ENCODE measurements at places on chromosomes 7 and 10.

- no peak for DNase-seq
Observed at GRCh38 chr7:43303740-43304241, 191.3 kb downstream of the HECW1 start.

- DNase-seq = no peak
Observed at GRCh38 chr7:50153148-50153547, 60.1 kb upstream of the ZPBP start.

DNA sequence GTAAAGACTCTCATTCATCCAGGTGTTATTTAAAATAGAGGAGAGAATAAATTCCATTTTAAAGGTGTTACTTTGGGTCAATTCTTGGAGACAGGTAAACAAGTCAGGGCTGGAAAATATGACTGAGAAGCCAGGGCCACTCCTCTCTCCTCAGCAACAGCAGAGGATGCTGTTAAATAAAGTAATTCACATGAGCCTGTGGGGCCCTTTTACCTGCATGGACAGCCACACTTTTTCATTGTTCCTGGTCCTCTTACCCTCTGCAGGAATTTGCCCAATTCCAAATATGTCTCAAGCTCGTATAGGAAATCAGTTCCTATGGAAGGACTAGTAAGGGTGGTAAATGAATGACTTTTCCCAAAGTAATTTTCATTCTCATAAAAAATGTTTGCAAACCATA, 420.1 kb upstream of the KLF6 start:
- no peak for DNase-seq

GRCh38 chr7:1055956-1056784, 11.8 kb downstream of the GPR146 start:
- DNase-seq = no peak

DNA sequence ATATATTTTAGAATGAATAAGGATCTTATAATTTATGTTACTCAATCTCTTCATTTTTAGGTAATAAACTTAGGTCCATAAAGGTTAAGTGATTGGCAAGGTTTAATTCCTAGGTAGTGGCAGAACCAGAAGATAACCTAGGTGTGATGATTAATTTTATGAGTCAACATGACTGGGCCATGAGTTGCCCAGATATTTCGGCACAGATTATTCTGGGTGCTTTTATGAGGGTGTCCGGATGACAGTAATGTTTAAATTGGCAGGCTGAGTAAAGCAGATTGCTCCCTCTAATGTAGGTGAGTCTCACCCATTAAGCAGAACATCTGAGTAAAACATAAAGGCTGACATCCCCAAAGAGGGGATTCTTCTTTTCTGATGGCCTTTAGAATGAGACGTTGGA, 1349.3 kb upstream of the CELF2 start:
- no peak for DNase-seq

DNA sequence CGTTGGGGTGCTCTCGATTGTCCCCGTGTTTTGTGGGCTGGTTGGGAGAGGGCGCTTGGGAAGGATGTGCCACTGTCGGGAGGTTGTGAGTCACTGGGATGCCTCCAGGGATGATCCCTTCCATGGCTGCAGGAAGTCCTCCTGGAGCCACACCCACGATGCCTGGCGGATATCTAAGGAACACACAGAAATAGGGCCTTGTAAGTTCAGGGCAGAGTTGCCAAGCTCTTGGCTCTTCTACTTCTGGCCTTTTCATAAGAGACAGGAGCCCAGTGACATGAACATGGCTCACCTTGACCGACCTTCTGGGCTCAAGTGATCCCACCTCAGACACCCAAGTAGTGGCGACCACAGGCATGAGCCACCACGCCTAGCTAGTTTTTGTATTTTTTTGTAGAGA, 47.6 kb downstream of the ZRANB1 start:
- DNase-seq = no peak

DNA sequence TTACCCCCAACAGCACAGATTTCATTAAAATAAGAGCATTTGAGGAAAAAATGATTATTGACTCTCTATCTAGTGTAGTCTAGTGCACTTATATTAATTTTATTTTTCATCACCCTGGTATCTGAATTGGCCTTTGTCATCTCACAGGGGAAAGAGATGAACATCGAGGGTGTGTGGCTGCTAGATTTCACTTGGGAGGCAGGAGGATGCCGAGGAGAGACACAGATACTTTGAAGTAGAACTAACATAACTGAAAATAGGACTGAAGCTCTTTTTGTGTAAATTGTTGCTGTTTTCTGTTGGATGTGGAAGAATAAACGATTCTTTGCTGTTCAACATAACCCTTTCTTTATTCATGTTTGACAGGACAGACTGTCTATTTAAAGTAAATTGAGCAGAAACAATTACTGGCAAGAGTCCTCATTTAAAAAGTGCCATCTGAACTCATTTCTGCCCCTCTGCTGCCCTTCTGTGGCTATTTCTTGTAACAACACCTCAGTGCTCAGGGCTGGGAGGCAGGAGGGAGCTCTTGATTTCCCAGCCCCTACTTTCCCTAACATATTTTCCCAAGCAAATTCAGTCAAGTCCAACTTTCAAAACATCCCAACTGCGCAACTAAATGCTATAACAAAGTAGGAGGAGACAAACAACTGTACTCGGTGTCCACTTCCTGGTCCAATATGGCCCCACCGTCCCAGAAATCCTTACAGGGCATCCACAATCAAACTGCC, 15.6 kb downstream of the LYZL1 start:
- peak; percentile 16 for DNase-seq

DNA sequence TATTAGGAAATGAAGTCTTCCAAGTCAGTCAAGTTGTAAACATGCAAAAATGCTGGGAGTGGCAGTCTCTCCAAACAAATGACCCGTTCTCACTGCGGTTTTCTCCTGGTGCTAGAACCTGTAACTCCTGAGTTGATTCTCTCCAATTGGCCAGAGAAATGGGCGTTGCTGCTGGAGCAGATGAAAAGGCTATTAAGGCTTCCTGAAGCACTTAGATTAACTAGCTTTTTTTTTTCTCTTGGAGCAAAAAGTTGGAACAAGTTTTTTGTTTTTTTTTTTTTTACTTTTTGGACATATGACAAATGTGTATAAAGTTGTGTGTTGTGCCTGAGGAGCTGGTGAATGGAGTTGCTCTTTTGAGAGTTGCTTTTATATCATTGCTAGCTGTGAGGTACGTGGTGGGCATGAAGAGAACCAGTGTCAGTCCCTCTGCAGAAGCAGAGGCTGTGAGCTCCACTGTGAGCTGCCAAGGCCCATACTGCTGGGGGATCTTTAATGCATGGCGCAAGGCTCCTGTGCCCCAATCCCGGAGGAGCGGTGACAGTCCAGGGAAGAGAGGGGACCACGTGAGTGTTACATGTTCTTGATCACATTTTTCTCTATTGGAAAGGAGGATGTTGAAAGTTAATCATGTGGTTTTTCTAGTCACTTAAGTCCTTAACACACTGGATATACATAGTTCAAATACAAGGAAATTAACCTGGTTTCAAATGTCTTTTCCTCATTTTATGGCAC, 393.6 kb upstream of the GALNT17 start:
- DNase-seq = no peak

DNA sequence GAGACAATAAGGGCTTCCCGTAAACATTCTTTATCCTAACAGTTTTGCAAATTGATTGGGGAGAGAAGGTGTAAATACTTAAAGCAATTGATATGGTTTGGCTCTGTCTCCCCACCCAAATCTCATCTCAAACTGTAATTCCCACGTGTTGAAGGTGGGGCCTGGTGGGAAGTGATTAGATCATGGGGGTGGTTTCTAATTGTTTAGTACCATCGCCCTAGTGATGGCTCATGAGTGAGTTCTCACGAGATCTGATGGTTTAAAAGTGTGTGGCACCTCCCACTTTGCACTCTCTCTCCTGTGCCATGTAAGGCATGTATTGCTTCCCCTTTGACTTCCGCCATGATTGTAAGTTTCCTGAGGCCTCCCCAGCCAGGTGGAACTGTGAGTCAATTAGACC, 22.1 kb upstream of the CAPZA2 start:
- DNase-seq = no peak

DNA sequence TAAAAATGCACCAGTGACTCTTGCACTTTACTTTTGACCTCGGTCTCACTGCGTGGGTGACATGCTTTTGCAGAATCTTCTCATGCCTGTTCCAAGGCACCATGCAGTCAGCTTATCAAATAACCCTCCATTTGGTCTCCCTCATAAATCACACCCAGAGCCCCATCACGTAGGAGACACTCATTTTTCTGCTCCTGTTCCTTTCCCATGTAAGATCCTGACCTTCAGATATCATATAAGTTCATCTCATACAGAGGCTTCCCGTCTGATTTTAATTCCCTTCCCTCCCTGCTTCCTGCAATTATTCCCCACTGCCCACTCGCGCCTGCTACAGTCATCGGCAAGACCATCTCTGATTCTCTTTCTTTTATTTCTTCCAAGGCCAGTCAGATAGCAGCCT, 1226.3 kb upstream of the AUTS2 start:
- no peak for DNase-seq

- no peak for DNase-seq
Observed at GRCh38 chr7:33841031-33841430, 64.3 kb upstream of the BMPER start.

GRCh38 chr7:108650467-108650866, 80.8 kb downstream of the DNAJB9 start:
- DNase-seq = no peak

- no peak for DNase-seq
Observed at GRCh38 chr7:29377718-29378117, 183.1 kb downstream of the CHN2 start.

GRCh38 chr10:32163071-32163761, 107.0 kb upstream of the KIF5B start:
- DNase-seq = no peak

- DNase-seq = no peak
Observed at GRCh38 chr10:113866551-113867394, 12.3 kb downstream of the NHLRC2 start.

GRCh38 chr10:412109-412508, 276.9 kb downstream of the ZMYND11 start:
- DNase-seq = no peak

DNA sequence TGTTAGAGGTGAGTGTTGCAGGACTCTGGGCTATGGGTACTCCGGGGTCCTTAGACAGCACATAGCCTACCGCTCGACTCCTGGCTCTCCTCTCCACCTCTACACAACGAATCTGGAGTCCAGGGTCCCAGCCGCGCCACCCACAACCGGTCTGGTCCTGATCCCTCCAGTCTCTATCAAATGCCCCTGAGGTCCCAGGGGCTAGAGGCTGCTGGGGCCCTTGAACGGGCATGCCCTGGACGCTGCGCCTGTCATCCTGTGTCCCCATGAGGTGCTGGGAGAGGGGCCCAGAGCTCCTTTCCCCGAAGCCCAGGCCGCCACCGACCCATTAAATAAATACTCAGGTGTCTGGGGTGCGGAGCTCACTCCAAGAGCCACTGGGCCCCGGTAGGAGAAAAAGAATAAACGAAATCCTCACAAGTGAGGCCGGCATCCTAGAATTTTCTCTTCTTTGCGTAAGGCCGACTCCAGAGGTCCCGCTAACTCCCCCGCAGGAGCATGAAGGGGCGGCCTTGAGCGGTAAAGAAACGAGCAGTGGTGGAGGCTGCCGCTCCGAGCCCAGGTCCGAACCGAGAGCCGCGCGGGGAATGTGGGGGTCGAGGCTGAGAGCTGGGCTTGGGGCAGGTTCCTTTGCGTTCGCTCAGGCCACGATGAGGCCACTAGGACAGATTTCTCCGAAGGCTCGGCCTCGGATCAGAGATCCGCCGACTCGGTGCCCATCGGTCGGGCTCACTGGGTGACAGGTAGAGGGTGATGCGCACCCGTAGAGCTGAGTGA, 166.7 kb downstream of the NRF1 start:
- no peak for DNase-seq

DNA sequence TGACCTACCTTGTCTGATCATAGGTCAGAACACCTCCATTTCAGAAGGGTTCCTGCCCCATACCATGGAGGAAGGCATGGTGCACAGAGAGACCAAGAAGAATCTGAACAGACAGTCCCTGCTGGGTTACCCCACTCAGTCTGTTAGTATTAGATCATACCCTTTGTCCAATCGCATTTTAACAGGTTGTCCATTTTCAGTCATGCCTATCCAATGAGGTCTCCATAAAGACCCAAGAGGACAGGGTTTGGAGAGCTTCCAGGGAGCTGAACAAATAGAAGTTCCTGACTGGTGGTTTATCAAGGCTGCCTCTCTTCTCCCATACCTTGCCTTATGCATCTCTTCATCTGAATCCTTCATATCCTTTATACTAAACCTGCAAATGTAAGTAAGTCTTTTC, 21.2 kb upstream of the SLC16A12 start:
- no peak for DNase-seq

GRCh38 chr10:5478694-5479305, 20.6 kb downstream of the CALML5 start:
- no peak for DNase-seq

- DNase-seq = no peak
Observed at GRCh38 chr10:74061104-74061503, 63.2 kb downstream of the VCL start.

DNA sequence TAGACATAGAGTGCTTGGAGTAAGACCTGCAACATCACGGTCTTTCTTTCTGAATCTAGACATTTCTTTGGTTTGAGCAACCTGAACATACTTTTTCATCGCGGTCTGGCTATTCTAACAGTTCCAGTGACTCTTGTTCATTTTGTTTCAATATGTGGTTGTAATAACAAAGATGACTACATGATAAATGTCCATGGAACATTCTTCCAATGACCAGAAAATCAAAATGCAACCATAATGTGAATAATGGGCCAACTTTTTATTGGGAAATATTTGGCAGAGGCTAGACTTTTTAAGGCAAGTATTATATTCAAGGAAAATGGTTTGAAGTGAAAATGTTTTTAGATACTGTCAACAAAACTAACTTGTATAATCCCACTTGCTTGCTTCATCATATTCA, 282.5 kb downstream of the INHBA start:
- no peak for DNase-seq

GRCh38 chr7:63900394-63901203, 98.0 kb upstream of the ZNF722 start:
- DNase-seq = no peak

- peak; percentile 14 for DNase-seq
Observed at GRCh38 chr7:99928994-99929729, at the start of gene GJC3. TSS of gene GJC3 (minus strand) at chr7:99929620. CDS start at chr7:99929620, 0 bp downstream.

- DNase-seq = no peak
Observed at GRCh38 chr10:17354781-17355180, 99.6 kb downstream of the ST8SIA6 start.

- DNase-seq = no peak
Observed at GRCh38 chr10:78320506-78320905, 286.8 kb downstream of the RPS24 start.

DNA sequence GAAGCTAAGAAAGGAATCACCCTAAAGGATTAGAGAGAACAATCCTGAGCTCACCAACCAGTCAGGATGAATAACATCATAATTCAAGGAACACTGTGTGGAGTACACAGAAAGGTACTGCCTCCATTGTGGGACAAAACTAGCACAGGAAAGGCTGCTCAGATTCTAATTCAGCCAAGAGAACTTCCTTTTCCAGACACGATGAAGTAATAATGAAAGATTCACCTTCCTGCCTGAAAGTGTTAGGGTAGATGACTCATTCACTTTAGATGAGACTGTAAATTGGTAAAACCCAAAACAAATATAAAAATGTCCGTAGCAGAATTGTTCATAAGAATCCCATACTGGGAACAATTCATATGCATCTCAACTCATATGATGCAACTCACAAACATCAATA, 167.2 kb downstream of the CDC14C start:
- DNase-seq = no peak

GRCh38 chr10:6062101-6062771, at the start of gene IL2RA:
TSS of gene IL2RA (minus strand) at chr10:6062367. CDS start at chr10:6062151, 216 bp downstream.
- no peak for DNase-seq

- no peak for DNase-seq
Observed at GRCh38 chr10:85635650-85636049, 730.9 kb downstream of the GRID1 start.

GRCh38 chr7:28224675-28225074, 44.1 kb upstream of the JAZF1 start:
- no peak for DNase-seq

- DNase-seq = no peak
Observed at GRCh38 chr10:32167450-32167849, 111.2 kb upstream of the KIF5B start.

Measured in GM04503 (cell line).